GM19239 (cell line): ENCODE measurements at places on chromosomes 12 and 14.

DNA sequence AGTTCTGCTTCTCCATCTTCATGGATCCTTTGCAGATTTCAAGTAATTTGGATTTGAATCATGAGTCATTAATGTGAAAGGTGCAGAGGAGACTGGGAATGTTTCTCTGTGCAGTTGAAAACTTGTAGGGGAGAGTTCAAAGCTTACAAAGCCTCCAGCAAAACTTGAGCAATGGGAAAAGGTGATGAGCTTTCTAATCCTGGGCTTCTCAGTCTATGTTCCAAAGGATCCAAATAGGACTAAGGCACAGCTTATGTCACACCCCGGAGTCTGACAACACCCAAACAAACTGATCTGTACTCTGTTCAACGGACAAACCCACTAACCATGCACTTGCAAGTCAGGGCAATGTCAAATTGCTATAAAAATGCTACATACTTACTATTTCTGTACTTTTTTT lies 134.8 kb downstream of the DUSP6 start:
- no peak for DNase-seq

- DNase-seq: no peak
Measured at GRCh38 chr14:30002859-30003258, 75.2 kb upstream of the PRKD1 start.

GRCh38 chr12:88310666-88311065 lies 168.6 kb downstream of the TMTC3 start:
- DNase-seq: no peak

GRCh38 chr12:9906873-9907272 lies 25.3 kb downstream of the CLEC2A start:
- no peak for DNase-seq

GRCh38 chr14:64061706-64062105 lies 208.9 kb downstream of the SYNE2 start:
- no peak for DNase-seq

DNA sequence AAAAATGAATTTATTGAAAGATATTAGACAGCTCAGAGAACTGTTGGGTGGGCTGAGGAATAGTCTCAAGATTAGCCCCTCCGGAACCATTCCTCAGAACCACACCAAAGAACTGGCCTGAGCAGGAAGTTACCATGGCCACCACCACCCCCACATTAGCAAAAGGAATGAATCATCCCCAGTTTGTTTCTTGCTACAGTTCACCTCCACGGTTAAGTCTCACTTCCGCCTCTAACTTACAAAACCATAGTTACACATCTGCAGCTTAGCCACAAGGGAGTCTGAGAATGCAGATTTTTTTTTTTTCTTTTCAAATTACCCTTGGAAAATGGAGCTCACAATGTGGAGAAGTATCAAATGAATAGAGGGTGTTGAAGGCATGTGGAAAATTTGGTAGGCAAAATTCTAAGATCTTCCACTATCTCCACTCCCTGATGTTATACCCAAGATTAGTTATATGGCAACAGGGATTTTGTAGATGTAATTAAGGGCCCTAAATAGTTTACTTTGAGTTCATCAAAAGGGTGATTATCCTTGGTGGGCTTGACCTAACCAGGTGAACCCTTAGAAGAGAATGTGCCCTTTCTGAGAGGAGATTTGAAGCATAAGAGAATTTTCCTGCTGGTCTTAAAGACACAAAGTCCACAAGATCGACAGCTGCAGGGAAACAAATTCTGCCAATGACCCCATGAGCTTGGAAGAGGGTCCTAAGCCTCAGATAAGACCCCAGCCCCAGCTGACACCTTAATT lies 129.8 kb upstream of the KRR1 start:
- DNase-seq: peak; percentile 33

GRCh38 chr12:132243596-132244310 lies 85.6 kb downstream of the GALNT9 start:
- no peak for DNase-seq

- no peak for DNase-seq
Measured at GRCh38 chr14:105858676-105859025, 332.3 kb downstream of the TMEM121 start.

GRCh38 chr12:85147331-85147730 lies 111.2 kb downstream of the LRRIQ1 start:
- DNase-seq: no peak

- no peak for DNase-seq
Measured at GRCh38 chr12:92735131-92735721, 32.4 kb downstream of the PLEKHG7 start.

DNA sequence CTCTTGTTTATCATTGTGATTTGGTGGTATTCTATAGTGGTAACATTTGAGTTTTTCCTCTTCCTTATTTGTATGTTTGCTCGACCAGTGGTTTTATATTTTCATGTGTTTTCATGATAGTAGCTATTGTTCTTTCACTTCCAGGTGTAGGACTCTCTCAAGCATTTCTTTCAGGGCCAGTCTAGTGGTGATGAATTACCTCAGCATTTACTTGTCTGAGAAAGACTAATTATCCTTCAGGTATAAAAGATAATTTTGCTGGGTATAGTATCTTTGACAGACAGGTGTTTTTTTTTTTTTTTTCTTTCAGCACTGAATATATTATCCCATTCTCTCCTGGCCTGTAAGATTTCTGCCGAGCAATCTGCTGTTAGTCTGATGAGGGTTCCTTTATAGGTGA lies 35.0 kb upstream of the CCND2 start:
- DNase-seq: no peak

DNA sequence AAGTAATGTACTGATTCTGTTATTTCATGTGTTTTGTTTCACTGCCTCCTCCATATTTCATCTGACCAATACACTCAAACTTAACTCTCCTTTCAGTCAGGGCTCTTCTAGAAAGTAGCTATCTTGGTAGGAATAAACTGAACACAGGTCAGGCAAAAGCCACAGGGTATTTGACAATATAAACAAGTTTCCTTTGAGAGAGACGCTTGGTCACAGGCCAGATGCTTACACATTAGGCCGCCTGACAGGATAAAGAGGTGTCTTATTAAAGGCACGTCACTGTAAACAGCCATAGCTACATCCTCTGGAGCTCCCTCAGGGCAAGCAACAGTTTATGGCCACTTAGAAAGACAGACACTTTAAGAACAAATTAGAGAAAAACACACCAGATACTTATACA lies 607.5 kb downstream of the SLC6A15 start:
- DNase-seq: no peak

- DNase-seq: no peak
Measured at GRCh38 chr14:83163016-83163415, 1629.4 kb upstream of the SEL1L start.

GRCh38 chr14:90388437-90388836 lies 8.4 kb upstream of the CALM1 start:
- DNase-seq: no peak

GRCh38 chr14:92570674-92571262 lies 57.2 kb downstream of the RIN3 start:
- no peak for DNase-seq
